Thymus (tissue), 14 donors: ENCODE measurements at places on chromosomes 2 and 18. TPM values are rescaled to one million over a fixed set of nuclear protein-coding genes. Genes with fewer than 3 reads are reported as not detected.

Gene ACADL
- 0.99 TPM for total RNA-seq

Gene CD8A
- 181 TPM for total RNA-seq

Gene C2orf78
- total RNA-seq: not detected

Gene GPR35
- total RNA-seq: 5.9 TPM

Gene ZSWIM2
- not detected for total RNA-seq

Gene IL1RL1
- total RNA-seq: 1.1 TPM

Gene GALNT13
- 0.28 TPM for total RNA-seq

Gene LYG1
- 1.8 TPM for total RNA-seq

Gene KIF1A
- total RNA-seq: 0.42 TPM

- H3K4me3 ChIP-seq: no peak overlapping the region
- H3K36me3 ChIP-seq: no peaks in the 10 kb centered on the region
- no peaks in the 10 kb centered on the region for H3K4me1 ChIP-seq
- no peak for DNase-seq
- no peak overlapping the region for H3K27ac ChIP-seq
Measured at GRCh38 chr2:41912776-41913175, 135.0 kb upstream of the PKDCC start.

- no peak overlapping the region for H3K27ac ChIP-seq
- no peaks in the 10 kb centered on the region for H3K36me3 ChIP-seq
- no peak overlapping the region for H3K4me3 ChIP-seq
- no peaks in the 10 kb centered on the region for H3K4me1 ChIP-seq
Measured at GRCh38 chr2:219010162-219010756, 17.0 kb upstream of the CRYBA2 start.

- no peak for DNase-seq
- no peak overlapping the region for H3K27ac ChIP-seq
- H3K4me1 ChIP-seq: no peaks in the 10 kb centered on the region
- H3K27me3 ChIP-seq: no peaks in the 10 kb centered on the region
Measured at GRCh38 chr2:139465789-139466188, 685.6 kb upstream of the NXPH2 start.

DNA sequence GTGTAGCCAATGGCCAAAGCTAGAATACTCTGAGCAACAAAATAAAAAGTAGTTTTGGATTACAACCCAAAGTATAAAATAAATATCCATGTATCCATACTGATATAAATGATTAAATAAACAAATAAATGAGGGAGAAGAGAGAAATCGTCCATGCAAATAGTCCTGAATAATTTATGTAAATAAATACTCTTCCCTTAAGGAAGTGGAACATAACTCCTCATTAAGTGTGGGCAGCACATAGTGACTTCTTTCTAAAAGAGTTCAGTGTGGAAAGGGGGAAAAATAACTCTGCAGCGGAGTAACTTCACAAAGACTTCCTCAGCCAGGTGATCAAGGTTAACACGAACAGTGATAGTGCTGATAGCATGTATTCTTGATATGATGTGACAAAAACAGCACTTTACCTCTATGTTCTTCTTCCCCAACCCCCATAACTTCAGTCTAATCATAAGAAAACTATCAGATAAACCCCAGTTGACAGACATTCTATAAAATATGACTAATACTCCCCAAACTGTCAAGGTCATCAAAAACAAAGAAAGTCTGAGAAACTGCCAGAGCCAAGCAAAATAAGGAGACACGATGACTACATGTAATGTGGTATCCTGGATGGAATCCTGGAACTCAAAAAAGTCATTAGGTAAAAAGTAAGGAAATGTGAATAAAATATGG lies 30.7 kb downstream of the METTL8 start:
- no peak overlapping the region for H3K27ac ChIP-seq
- DNase-seq: no peak
- H3K4me1 ChIP-seq: no peaks in the 10 kb centered on the region
- no peak overlapping the region for H3K4me3 ChIP-seq
- H3K27me3 ChIP-seq: no peaks in the 10 kb centered on the region

GRCh38 chr2:33528441-33528950 lies 52.0 kb downstream of the RASGRP3 start:
- H3K27ac ChIP-seq: no peak overlapping the region
- DNase-seq: no peak
- H3K36me3 ChIP-seq: no peaks in the 10 kb centered on the region

- DNase-seq: peak; percentile 2
- no peaks in the 10 kb centered on the region for H3K36me3 ChIP-seq
- peaks cover 3% of the 10 kb centered on the region for H3K4me1 ChIP-seq
- H3K4me3 ChIP-seq: no peak overlapping the region
- no peak overlapping the region for H3K27ac ChIP-seq
- H3K27me3 ChIP-seq: no peaks in the 10 kb centered on the region
Measured at GRCh38 chr18:36912887-36913286, 84.0 kb downstream of the KIAA1328 start.

- H3K4me3 ChIP-seq: peak overlapping the region; percentile 50
- no peaks in the 10 kb centered on the region for H3K27me3 ChIP-seq
- no peaks in the 10 kb centered on the region for H3K36me3 ChIP-seq
- H3K4me1 ChIP-seq: peaks cover 8% of the 10 kb centered on the region
Measured at GRCh38 chr18:46915800-46916550, 1.3 kb downstream of the PIAS2 start.

DNA sequence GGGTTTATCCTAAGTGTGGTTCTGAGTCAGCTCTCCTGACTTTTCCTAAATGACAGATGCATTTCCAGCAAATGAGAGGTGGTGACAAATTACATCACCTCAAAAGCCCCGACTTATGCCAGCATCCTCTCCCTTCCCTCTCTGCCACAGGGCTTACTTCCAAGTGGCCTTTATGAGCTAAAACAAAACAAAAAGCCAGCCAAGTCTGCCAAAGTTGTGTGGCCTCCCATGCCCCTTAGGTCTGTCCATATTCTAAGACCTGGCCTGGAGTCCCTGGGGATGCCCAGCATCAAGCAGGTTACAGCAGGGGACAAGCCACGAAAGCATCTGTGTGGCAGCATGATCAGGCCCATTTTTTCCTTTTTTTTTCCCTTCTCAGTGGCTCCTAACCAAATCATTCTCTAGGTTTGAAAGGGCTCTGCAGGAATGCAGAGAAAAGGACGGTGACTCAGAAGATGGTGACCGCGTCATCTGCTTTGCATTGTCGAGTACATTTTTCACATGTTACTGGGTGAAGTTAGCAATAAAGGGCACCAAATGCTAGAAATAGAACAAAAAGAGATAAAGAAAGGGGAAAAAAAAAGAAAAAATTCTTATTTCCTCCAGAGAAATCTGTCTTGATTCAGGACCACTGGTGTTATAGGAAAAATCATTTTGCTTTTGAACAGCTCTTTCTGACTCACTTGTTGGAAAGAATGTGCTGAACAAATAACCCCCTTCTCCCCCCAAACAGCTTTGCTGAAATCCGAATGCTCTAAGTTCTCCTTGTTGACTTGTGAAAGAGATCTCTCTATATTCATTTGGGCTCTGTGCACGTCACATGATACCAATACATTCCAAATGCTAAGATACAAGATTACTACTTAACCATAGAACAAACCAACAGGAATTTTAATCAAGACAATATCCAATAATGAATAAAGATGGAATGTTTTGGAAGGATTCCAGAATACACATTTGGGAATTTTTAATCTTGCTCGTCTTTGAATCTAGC lies 178.7 kb downstream of the EN1 start:
- H3K27me3 ChIP-seq: no peaks in the 10 kb centered on the region
- no peak overlapping the region for H3K4me3 ChIP-seq
- no peaks in the 10 kb centered on the region for H3K4me1 ChIP-seq
- H3K36me3 ChIP-seq: no peaks in the 10 kb centered on the region
- DNase-seq: no peak
